GM23338 (cell line): ENCODE measurements at places on chromosomes 4 and X. TPM values are rescaled to one million over a fixed set of nuclear protein-coding genes. Genes with fewer than 3 reads are reported as not detected.
A peak's percentile ranks its signal among the peaks of the same experiment; 100 is the strongest.

DNA sequence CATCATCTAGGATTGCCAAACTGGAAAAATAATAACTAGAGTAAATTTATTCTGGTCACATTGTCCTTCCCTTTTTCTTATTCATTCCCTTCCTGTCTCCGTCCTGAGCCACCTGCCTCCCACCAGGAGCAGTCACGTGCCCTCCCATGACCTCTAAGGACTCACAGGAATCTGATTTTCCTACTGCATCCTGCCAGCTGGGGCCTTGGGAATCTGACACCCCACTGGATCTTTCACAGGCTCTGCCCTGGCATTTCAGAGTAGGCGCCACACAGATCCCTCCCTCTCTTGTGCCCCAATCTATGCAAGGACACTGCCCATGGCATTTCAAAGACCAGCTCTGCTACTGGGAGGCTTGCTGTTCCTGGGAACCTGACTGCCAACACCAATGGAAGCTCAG lies 520.5 kb downstream of the PPARGC1A start:
- DNase-seq = peak; percentile 45

GRCh38 chrX:113260474-113260873 lies 419.8 kb upstream of the AMOT start:
- DNase-seq = peak; percentile 60

GRCh38 chr4:8579526-8580320 lies 469 bp upstream of the GPR78 start:
- DNase-seq = no peak

DNA sequence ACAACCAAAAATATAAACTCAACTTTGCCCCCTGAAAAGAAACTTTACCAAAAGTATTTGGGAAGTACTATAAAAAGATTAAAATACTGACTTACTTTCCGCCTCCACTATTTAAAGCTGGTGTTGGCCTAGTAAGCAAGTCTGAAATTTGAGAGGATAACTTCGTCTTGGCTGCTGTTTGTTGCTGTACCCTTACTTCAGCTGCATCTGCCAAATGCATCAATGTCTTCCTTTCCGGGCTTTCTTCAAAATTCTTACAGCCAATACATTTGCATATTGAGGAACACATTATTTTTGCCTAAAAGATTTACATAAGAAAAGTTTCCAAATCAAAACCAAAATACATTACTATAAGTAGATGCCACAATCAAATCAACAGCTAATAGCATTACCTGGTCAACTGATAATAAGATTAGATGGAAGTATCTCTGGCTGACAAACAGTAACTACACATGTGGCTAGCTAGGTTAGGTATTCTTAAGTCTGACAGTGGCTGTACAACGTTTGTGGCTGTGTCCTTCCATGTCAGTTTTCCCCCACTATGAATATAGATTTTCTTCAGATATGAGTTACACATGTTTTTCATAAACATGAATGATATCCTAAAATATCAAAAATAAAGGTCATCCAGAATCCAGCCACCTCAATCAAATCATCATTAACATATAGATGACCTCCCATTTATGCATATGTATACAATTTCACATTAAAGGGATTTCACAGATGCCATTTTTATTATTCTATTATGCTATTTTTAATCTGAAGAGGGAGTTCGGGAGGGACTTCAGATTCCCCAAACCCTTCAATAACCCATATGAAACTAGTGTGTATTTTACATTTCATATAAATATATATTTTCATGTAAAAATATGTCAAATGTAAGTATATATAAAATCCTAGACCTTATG lies 30.6 kb downstream of the THAP9 start:
- DNase-seq = no peak

DNA sequence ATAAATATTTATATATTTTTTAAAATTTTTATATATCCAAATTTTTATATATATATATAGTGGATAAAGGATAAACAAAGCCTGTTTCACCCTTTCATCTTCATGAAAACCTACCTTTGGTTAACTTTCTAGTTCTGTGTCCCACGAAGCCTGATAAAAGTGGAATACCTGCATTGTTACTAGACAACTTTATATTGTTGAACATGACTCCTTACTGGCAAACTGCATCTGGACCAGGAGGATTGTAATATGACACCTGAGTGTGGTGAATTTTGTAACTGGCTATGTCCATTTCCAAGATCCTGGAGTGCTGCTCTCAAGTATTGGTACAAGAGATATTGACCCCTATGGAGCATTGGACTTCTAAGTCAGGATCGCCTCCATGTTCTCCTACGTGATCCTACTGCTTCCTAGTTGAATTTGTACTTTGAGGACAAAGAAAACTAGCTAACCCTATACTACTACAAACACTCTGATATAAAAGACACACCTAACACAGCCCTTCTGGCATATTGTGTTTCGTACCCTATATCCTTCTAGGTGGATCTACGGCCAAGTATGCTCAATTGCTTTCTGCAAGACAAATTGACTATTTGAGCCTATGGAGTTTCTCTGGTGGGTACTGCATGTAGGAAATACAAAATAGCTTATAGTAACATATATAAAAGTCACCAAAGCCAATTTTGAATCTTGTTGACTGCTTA lies 61.3 kb upstream of the PRRG1 start:
- no peak for DNase-seq

DNA sequence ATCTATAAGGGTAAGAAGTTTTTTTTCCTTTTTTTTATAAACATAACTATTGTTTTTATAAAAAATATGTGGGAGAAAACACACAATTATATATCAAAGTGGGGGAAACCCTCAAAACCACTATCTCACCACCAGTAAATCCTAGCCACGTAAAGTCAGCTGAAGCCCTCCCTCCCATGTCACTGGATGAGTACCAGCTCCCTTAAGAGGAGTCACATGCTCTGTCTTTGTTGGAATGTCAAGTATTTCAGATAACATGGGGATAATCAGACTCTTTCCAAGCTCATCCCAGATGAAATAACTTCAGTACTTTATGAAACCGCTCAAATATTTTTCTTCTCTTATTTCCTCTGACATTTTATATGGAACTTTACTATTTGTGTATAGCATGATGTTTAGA lies 2.4 kb downstream of the MYOZ2 start:
- DNase-seq = peak; percentile 67

Gene BGN
- polyA plus RNA-seq = 0.71 and 1.8 TPM in 2 replicates

Gene SGMS2
- polyA plus RNA-seq = 1.1 and 1.2 TPM in 2 replicates

- no peak for DNase-seq
Observed at GRCh38 chr4:70062000-70062399, 11.8 kb downstream of the HTN1 start.

Gene GAGE12J
- not detected in 2 replicates for polyA plus RNA-seq

DNA sequence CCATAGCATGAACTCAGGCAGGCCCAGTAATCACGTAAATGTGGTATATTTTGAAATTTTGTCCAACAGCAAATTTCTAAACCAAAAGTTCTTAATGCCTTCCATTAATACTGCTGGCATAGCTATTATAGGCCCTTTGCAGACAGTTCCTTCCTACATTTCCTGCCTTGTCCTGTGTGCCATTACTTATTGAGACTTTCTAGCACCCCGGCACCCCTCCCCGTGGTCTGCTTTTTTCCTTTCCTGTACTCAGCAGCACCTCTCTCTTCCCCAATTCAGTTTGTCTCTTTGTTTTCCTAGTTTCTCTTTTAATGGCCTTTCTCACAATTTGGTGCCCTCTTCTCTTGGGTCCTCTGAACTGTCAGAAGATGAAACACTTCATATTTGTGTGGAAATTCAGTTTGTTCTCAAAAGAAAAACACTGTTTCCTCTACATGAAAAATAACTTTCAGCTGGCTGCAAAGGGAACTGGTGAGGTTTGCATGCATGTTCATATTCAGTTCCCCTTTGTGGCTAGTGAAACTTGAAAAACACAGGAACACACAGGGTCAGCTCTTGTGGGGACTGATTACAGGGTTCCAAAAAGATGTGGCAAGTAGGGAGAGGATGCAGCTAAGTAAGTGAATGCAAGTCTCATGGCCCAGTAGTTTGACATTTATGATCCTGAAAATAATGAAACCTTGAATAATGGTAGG lies 17.1 kb downstream of the GPR34 start:
- no peak for DNase-seq
